Endodermal cell (in vitro differentiated cells): ENCODE measurements at places on chromosomes 4 and X. TPM values are rescaled to one million over a fixed set of nuclear protein-coding genes. Genes with fewer than 3 reads are reported as not detected.

- H3K4me3 ChIP-seq, result no peak overlapping the region
- no peak for DNase-seq
These were observed 21.4 kb upstream of the FAM9B start for GRCh38 chrX:9055354-9055753.

The SUPT20HL1 gene
- total RNA-seq, result 0.09 TPM in 1 of 2 replicates, not detected in the other

The NDST3 gene
- 0.71 to 0.84 TPM in 2 of 3 replicates, not detected in the other for total RNA-seq

The HPSE gene
- 1.7 to 2.7 TPM (median 1.7 TPM) in 3 replicates for total RNA-seq
